ENCODE measurements at places on chromosomes 3 and 15.

- no peak for DNase-seq
Observed at GRCh38 chr15:78077053-78077870, at the start of gene TBC1D2B. Gene TBC1D2B (minus strand): TSS chr15:78077711. CDS start chr15:78077652, 59 bp downstream.

DNA sequence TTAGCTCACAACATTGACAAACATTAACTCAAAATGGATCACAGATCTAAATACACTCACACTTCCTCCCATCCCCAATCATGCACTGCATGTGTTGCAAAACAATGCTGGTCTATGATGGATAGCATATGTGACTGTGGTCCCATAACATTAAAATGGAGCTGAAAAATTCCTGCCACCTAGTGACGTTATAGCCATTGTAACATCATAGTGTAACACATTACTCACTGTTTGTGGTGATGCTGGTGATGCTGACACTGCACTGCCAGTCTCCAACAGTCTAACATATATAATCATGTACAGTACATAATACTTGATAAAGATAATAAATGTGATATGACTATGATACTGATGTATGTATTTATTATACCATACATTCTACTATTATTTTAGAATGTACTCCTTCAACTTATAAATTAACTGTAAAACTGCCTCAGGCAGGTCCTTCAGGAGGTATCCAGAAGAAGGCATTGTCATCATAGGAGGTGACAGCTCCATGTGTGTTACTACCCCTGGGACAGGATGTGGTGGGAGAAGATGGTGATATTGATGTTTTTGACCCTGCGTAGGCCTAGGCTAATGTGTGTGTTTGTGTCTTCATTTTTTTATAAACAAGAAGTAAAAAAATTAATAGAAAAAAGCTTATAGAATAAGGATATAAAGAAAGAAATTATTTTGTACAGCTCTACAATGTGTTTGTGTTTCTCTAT, 41.3 kb downstream of the TXNRD3 start:
- DNase-seq = no peak

GRCh38 chr3:152511904-152512303, 243.2 kb downstream of the MBNL1 start:
- DNase-seq = no peak

GRCh38 chr3:70558956-70559355, 246.5 kb upstream of the MDFIC2 start:
- DNase-seq = no peak

- no peak for DNase-seq
Observed at GRCh38 chr3:158765518-158766205, 33.4 kb upstream of the RARRES1 start.

DNA sequence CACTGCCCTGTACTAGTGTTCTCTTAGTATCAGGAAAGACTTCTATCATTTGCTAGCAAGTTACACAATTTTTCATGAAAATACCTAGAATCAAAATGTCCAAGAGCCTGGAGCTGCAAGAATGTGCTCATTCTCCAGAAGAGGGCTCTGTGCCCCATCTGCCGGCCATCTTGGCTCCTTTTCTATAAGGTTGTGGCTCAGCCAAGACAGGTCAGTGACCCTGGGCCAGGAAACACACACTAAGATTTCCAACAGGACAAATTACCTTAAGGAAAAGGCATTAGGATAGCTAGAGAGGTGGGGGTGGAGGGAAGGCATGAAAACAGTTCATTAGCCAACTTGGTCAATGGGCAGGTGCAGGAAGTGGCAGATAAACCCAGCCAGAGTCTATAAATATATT, 20.7 kb downstream of the TIMP4 start:
- DNase-seq = no peak

DNA sequence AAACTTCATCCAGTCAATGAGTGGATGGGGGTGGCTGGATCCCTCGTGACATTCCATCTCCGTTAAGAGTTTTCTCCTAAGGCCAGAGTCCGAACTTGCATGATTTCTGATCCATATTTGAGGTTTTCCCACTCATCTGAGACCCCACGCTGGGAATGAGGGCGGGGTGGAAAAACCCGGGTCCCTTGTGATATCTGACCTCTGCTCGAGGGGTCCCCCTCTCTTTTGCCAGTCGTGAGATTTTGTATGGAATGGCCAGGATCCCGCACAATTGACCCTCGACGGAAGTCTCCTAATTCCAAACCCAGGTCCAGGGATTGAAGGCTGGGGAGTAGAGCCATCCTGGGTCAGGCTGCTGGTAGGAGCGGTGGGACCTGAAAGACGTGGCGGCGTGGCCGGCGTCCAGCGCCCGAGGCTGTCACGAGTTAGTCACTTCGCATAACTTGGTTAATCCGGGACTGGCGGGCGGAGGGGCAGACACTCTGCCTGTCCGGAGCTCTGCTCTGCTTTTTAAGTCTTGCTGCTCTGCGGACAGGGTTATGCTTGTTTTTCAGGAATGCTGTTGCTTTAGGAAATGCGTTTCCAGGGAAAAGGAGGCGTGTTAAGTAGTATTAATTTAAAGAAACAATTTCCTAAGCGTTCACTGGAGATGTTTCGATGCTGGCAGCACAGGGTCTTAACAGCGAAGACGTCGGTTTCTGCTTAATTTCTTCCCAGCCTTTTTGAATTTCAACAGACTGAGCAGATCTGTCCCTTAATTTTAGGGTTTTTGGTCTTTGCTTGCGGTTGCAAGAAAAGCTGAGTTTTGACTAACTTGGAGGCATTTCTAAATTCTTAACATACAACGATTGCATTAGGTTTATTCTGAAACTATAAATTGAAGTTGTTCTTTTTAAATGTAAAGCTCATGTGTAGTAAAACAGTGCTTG, 69.7 kb upstream of the LRRFIP2 start:
- no peak for DNase-seq

GRCh38 chr3:61358364-61358763, 107.1 kb upstream of the FHIT start:
- DNase-seq = no peak
